ENCODE measurements at places on chromosomes 12 and 14.

GRCh38 chr14:75461755-75462349 lies 34.0 kb downstream of the JDP2 start:
- no peak for DNase-seq

GRCh38 chr14:81221579-81222102 lies 882 bp upstream of the GTF2A1 start:
- no peak for DNase-seq

DNA sequence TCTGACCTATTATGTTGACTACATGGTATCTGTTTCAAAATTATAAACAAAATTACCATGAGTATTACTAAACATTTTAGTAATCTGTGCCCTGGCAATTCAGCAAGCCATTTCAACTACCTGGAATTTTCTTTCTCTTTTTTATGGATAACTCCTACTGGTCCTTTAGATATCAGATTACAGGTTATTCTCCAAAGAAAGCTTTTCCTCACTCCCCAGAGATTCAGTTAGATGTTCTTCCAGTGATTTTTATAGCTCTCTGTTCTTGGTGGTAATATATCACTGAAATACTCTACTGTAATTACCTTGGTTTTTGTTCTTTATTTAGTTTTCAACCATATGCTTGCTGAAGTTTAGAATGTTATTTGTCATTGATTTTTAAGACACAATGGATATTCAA lies 930.2 kb upstream of the FOXG1 start:
- no peak for DNase-seq

- DNase-seq: no peak
These were observed 101.3 kb downstream of the PPM1A start for GRCh38 chr14:60350366-60350720.

DNA sequence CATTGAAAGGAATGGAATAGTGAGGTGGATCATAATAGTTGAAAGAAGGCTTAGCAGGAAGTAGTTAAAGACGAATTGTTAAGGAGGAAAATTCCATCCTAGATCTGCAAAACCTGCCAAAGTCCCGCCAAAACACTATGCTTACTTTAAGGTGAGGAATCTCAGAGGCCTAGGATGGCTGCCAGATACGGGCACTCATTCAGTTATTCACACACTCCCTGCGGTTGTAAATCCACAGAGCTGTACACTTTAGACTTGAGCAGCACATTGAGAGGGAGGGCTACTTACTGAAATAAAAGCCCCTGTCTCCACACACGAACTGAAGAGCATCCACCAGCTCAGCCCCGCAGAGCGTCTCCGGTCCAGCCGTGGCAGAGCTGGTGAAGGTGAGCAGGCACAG lies 5.0 kb downstream of the IGF1 start:
- no peak for DNase-seq

- DNase-seq: no peak
These were observed 60.2 kb downstream of the GXYLT1 start for GRCh38 chr12:42084522-42084921.

GRCh38 chr12:6996040-6996441 lies 22.2 kb downstream of the LPCAT3 start:
- no peak for DNase-seq

DNA sequence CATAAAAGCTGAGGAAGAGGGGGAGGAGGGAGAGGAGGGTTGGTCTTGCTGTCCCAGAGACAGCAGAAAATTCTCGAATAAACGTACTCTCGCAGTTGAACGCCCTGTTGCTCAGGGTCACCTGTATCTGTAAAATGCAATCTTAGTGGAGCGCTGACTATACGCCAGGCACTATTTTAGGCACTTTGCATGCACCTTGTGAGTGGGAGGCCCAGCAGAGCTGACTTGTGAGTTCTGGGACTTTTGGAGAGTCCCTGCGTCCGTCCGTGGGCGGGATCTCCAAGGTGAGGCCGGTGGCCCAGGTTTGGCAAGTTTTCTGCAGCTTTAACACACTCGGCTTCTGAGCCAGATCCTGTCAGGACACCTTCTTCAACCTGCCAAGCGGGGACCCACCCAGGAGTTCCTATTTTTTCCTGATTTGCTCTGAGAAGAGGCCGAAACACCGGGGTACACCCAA lies 32.5 kb upstream of the PLEKHG6 start:
- peak; percentile 40 for DNase-seq

DNA sequence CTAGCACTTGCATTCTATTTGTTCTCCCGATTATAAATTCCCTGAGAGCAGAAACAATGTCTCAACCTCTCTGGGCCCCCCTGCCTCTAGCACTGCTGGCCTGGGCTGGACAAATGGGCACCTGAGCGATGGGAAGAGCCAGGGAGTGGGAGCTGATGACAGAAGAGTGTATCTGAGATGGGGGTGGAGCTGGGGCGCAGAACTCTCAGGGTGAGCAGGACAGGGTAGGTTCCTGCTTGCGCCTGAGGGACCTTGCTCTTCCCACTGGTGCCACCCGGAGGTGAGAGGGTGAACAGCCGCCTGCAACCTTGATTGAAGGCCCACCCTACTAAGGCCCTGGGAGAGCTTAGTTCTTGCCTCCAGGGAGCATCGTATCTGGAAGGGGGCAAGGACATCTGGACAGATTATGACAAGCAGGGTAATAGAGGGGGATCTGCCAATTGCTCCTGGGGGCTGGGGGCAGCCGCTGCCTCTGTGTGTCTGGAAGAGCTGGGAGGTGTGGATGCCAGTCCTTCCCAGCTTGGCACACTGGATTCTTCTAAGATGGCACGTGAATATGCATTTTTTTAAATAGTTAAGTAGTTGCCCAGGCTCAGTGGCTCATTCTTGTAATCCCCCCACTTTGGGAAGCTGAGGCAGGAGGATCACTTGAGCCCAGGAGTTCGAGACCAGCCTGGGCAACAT lies 43.0 kb upstream of the TSPAN9 start:
- DNase-seq: peak; percentile 35

GRCh38 chr12:171743-172676 lies 41.9 kb downstream of the SLC6A12 start:
- DNase-seq: no peak

DNA sequence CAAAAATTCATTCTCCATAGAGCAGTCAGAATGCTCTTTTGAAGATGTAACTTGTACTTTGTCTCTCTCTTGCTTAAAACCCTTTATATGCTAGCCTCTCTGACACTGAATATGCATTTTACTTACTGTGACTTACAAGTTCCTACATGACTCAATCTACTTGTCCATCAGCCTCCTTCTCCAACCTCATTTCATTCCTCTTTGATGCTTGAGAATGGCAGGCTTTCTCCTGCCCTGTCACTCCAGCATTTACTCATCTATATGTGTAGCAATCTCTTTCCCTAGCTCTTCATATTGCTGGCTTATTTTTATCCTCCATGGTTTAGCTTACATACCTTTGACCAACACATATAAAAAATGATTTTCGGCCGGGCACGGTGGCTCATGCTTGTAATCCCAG lies 561.9 kb downstream of the CCER1 start:
- DNase-seq: no peak

- no peak for DNase-seq
These were observed 104.8 kb upstream of the PLEKHG7 start for GRCh38 chr12:92597997-92598396.

GRCh38 chr14:101062065-101062450 lies 158.5 kb upstream of the RTL1 start:
- DNase-seq: no peak

- DNase-seq: no peak
These were observed 54.1 kb downstream of the COCH start for GRCh38 chr14:30928462-30928861.

- DNase-seq: no peak
These were observed 52.6 kb downstream of the GPHB5 start for GRCh38 chr14:63266106-63266505.

- no peak for DNase-seq
These were observed 17.7 kb downstream of the IRAK4 start for GRCh38 chr12:43776498-43776897.

- DNase-seq: no peak
These were observed 120.1 kb downstream of the TTC7B start for GRCh38 chr14:90695997-90696660.

DNA sequence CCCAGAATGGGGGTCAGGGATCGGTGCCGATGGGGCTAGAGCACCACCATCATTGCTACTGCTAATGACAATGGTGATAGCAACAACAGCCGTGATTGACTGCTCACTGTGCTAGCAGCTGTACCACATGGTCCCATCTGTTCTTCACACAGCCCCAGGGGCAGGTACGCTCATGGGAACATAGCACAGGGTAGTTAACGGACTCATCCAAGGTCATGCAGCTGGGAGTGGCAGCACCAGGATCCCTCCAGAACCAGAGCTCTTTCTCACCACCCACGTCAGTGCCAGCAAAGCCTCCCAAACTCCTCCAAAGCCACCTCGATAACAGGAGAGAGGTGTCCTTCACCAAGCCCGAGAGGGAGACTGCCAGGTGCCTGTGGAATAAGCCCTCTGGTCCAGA lies 11.2 kb upstream of the DYNC1H1 start:
- no peak for DNase-seq
